DMS79 treated with DMSO at 0.1 percent for 48 hours (cell line): ENCODE measurements at places on chromosomes 1 and 21.

- no peak for DNase-seq
Measured at GRCh38 chr1:161367684-161368400, at the start of gene CFAP126. CFAP126 (minus strand) TSS chr1:161367876; CDS start chr1:161367868, 8 bp downstream.

DNA sequence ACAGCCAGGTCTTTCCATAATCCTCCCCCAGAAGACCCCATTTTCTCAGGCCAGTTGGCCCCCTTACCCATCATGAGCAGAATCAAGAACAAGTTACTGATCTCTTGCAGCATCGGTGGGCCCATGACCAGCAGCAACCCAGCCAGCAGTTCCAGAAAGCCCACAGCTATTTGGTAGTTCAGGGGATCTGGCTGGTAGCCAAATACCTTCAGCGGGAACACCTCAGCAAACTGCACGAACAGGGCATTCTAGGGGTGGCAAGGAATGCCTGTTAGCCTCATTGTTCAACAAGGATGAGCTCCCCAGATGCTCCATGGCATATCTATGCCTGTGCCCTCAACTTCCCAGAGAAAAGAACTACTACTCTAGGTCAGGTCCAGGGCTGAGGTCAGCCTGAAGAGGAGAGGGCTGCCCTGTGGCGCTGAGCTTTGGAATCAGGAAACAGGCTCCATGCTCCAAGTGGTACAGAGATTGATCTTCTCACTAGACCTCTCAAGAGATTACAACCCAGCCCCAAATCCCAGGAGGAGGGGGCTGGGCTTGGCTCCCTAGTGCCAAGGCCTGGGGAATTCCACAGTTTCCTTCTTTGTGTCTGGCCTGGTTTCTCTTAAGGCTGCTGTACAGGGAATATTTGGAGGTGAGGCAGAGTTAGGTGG lies 1.3 kb downstream of the TMEM35B start:
- peak; percentile 20 for DNase-seq

- DNase-seq: no peak
Measured at GRCh38 chr1:186735463-186735862, 55.2 kb upstream of the PTGS2 start.

- DNase-seq: no peak
Measured at GRCh38 chr21:28230559-28230958, 762.1 kb downstream of the LTN1 start.

- no peak for DNase-seq
Measured at GRCh38 chr1:206534552-206534951, 27.2 kb downstream of the RASSF5 start.

- DNase-seq: no peak
Measured at GRCh38 chr1:81174052-81174451, 626.7 kb upstream of the ADGRL2 start.

DNA sequence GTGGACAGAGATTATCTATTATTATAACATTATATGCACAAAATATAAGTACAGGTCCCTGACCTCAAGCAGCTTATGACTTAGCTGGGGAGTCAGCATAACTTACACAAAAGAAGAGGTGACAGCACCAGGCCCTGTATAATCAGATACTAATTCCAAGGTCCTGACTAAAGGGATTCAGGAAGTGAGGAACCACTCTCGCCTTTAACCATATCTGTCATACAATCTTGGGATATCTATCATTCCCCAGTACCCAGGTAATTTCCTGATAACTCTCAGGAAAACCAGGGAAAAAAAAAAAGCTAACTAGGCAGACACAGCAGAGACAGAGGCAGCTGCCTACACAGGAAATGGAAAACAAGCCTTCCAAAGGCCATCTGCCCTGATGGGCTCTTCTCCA lies 78.5 kb upstream of the CAMK1G start:
- no peak for DNase-seq

GRCh38 chr1:1623181-1623630 lies 7.9 kb downstream of the MIB2 start:
- DNase-seq: no peak
